ENCODE measurements at places on chromosomes 11 and 22.

DNA sequence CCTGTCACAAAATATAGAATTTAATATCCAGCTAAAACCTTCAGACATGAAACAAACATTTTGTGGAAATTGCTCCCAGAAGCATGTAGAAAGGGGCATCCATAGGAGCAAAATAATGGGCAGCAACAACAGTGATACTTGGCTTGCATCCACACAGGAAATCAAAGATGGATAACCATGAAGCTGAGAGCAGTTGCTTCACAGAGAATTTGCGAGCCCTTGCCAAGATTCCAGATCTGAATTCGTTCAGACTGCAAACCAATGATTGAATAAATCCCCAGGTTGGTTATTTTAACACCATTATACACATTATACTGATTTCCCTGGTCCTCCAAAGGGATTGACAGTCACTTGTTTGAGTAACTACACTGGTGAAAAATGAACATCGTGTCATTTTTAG, 15.6 kb upstream of the OR51L1 start:
- no peak overlapping the region for H3K4me3 ChIP-seq
- no peaks in the 10 kb centered on the region for H3K4me1 ChIP-seq
- no peaks in the 10 kb centered on the region for H3K36me3 ChIP-seq
- no peak for ATAC-seq

- H3K4me1 ChIP-seq: peaks cover 62% of the 10 kb centered on the region
- no peaks in the 10 kb centered on the region for H3K36me3 ChIP-seq
- no peak overlapping the region for H3K27ac ChIP-seq
- peaks cover 8% of the 10 kb centered on the region for H3K27me3 ChIP-seq
- H3K4me3 ChIP-seq: no peak overlapping the region
- ATAC-seq: no peak
Observed at GRCh38 chr11:114182471-114183043, 113.6 kb upstream of the NNMT start.

- peaks cover 33% of the 10 kb centered on the region for H3K27me3 ChIP-seq
- no peak overlapping the region for H3K27ac ChIP-seq
- H3K36me3 ChIP-seq: no peaks in the 10 kb centered on the region
- H3K4me3 ChIP-seq: no peak overlapping the region
Observed at GRCh38 chr22:28570696-28571373, 108.8 kb downstream of the TTC28 start.

GRCh38 chr22:39144101-39144767, 8.2 kb downstream of the CBX7 start:
- H3K27ac ChIP-seq: peak overlapping the region; percentile 82
- ATAC-seq: peak; percentile 60
- peaks cover 2% of the 10 kb centered on the region for H3K36me3 ChIP-seq
- H3K27me3 ChIP-seq: no peaks in the 10 kb centered on the region
- H3K4me3 ChIP-seq: peak overlapping the region; percentile 90
- H3K4me1 ChIP-seq: peaks cover 47% of the 10 kb centered on the region

- no peak overlapping the region for H3K27ac ChIP-seq
- no peak for ATAC-seq
- H3K27me3 ChIP-seq: no peaks in the 10 kb centered on the region
- no peak overlapping the region for H3K4me3 ChIP-seq
Observed at GRCh38 chr11:92409355-92409754, 184.7 kb downstream of the FAT3 start.

DNA sequence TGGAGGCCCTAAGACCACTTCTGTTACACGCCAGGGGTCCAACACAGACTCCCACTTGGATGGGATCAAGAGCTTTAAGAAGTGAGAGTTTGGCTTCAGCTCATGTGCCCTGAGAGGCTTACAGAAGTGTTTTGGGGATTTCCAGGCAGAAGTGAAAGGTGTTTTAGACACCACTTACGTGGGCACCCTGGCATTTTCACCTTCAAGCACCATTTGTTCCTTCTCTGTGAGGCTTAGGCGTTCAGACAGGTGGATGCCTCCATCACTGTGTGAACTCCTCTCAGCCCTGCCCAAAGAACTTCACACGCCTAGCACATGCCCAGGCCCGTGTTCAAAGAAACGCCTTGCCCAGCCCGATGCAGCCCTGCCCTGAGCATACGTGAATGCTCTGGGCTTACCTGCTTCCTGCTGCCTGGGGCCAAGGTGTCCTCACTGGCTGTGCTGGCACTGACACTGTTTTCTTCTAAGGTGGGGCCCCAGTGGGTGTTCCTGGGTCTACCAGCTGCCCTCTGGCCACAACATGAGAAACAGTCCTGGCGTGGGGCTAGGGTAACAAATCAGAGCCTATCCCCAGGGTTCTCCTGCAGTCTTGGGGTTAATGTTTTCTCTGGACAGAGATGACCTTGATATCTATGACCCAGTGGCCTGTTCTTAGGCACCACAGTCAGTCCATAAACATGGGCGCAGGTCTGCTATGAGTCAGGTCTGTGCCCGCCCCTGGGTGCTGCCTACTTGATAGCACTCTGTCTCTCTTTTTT, 34.0 kb downstream of the AMPD3 start:
- peaks cover 72% of the 10 kb centered on the region for H3K4me1 ChIP-seq
- no peak overlapping the region for H3K4me3 ChIP-seq
- no peaks in the 10 kb centered on the region for H3K27me3 ChIP-seq
- peak; percentile 96 for ATAC-seq
- H3K36me3 ChIP-seq: peaks cover 84% of the 10 kb centered on the region

DNA sequence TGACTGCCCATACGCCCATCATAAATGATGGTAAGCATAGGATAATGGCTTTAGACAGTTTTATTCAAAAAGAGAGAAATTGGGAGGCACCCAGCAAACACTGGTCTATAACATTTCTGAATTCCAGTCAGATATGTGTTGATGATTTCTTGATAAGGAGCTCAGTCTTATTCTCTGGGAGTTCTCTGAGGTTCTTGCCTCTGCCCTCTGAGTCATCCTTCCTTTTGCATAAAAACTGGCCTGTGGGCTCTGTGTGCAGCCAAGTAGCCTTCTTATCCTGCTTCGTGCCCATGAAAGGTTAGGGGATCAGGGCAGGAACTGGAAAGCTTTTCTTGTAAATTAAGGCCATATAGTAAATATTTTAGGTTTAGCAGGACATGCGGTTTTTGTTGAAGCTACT, 48.9 kb downstream of the FAR1 start:
- ATAC-seq: no peak
- no peaks in the 10 kb centered on the region for H3K4me1 ChIP-seq
- H3K36me3 ChIP-seq: peaks cover 43% of the 10 kb centered on the region

DNA sequence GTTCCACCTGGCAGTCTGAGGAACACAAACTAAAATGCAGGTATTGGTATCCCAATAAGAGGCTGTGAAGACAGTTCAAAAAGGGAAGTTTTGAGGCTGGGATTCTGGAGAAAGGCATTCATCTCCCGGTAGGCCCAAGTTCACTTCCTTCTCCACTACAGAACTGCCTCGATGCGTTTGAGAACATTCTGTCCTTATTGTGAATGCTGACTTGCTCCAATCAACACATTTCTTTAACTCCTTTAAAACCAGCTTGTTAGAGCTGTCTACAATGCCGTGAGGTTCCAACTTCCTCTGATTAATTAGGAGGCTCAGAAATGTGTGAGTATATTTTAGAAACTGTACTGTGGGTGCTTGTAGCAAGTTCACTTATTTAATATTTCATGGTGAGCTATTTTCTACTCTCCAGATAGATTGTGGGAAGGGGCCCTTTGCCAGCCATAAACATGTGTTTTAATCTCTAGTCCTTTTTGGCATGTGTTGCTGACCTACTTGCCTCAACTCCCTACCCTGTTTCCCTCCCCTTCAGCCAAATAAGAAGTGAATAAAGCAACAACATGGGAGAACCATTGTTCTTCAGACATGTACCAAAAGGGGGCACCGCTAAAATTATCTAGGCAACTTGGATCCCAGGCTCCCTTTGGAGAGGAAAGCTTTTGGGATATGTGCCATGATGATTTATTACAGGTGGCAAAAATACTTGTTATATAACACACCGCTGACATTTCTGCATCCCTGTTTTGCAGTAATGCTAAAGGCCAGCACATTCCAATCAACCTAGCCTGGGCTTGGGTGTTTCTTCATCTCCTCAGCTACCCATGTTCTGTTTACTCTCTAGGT, 245.6 kb downstream of the BLID start:
- no peaks in the 10 kb centered on the region for H3K4me1 ChIP-seq
- H3K36me3 ChIP-seq: no peaks in the 10 kb centered on the region
- no peak overlapping the region for H3K4me3 ChIP-seq
- no peaks in the 10 kb centered on the region for H3K27me3 ChIP-seq

DNA sequence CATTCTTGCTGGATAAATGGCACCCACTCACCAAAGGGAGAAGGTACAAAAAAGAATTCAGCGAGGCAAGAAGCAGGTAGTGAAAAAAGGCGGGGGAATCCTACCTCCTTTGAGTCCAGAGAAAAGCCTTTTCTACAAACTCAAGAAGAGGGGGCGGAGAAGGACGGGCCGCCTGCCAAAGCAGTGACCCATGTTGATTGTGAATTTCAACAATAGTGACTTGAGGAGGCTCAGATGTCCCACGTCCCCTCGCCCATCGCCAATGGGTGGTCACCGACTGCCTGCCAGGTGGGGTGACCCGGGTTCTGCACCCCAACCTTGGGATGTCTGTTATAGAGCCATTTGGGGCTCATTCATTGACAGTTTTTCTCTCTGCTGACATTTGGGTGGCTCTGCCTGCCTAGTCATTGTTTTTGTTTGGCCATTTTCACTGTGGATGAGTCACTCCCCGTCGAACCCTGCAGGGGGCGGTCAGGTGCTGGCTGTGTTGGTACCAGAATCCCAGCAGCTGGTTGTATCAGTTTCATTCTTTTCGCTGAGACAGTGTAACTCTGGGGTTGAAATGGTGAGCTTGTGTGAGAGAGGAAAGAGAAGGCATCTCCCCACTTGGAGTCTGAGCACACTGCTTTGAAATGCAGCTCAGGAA, 163.4 kb upstream of the NCAM1 start:
- no peaks in the 10 kb centered on the region for H3K4me1 ChIP-seq
- H3K36me3 ChIP-seq: no peaks in the 10 kb centered on the region
- H3K4me3 ChIP-seq: no peak overlapping the region
- peaks cover 31% of the 10 kb centered on the region for H3K27me3 ChIP-seq
- H3K27ac ChIP-seq: no peak overlapping the region

- no peak overlapping the region for H3K27ac ChIP-seq
- H3K4me3 ChIP-seq: no peak overlapping the region
- no peaks in the 10 kb centered on the region for H3K4me1 ChIP-seq
Observed at GRCh38 chr11:3137486-3138177, 27.5 kb downstream of the OSBPL5 start.

Measured in stimulated activated memory B cell treated with anti-CD40 and anti-IgM and Interleukin-4, amounts not matched to agents 10 μg/mL and 1 μg/mL and 100 μg/mL, for 72 hours (primary cell).